ENCODE measurements at places on chromosomes 11 and 22.

DNA sequence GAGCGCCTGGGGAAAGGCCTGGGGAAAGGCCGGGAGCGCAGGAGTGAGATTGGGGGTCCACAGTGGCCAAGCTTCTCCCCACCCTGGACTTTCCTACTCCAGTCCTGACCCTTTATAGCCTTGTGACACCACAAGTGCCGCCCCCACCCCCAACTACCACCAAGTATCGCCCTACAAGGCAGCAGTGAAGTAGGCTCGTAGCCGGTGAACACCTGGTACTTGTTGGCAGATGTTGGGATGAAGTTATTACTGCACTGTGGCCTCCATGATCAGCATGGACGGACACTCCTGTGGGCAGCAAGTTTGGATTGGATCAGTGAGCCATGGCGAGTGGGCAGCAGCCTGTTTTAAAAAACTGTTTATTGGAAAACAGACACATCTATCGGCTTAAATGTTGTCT, 45.0 kb downstream of the EIF3F start:
- no peak for DNase-seq

DNA sequence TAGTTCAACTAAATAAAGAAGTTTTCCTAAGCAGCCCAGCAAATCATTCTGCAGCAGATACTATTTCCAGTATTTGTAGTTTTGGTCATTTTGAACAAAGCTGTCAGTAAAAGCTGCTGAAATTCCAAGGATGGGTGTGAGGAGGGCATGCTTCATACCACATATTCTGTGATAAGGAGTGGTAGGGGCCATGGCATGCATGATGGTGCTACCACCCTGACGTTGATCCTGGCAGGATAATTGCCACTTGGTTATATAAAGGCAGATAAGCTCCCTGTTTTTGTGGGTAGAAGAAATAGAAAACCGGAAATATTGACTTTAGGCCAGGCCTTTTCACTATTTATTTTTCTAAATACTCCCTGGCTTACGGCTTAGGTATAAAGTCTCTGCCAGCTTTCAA, 33.1 kb upstream of the L3MBTL2 start:
- DNase-seq: no peak

GRCh38 chr11:114280696-114281095, 15.5 kb upstream of the NNMT start:
- no peak for DNase-seq

DNA sequence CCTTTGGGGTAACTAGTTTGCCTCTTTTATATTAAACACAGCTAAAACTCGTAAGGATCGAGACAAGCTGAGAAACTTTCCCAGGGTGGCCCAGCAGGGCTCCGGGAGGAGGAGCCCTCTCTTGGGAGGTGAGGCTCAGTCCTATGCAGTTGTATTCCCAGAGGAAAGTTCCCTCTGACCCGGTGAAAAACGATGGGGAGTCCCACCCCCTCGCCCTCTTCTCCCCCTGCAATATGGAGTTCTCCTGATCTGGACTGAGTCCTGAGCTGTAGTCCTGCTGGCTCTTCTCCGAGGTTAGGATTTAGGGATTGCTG, 1.3 kb downstream of the NTM start:
- no peak for DNase-seq

DNA sequence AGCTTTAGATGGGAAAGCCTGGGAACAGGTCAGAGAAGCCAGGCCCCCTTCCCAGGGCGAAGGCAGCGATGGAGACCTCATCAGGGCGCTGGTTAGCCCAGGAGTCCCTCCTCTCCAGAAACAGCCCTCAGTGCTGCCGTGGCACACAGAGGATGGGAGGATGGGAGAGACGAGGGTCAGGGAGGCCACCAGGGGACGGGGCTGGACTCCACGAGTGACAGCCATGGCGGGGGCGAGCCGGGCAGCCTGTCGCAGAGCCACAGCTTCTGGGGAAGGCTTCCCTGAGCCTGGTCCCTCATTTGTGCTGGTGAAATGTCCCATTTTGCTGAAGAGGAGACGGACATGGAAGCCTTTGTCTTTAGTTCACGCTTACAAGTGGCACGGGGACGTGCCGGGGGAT, 1390.5 kb downstream of the TBC1D22A start:
- DNase-seq: no peak

- no peak for DNase-seq
These were observed 20.7 kb upstream of the NCF4 start for GRCh38 chr22:36840106-36840505.

DNA sequence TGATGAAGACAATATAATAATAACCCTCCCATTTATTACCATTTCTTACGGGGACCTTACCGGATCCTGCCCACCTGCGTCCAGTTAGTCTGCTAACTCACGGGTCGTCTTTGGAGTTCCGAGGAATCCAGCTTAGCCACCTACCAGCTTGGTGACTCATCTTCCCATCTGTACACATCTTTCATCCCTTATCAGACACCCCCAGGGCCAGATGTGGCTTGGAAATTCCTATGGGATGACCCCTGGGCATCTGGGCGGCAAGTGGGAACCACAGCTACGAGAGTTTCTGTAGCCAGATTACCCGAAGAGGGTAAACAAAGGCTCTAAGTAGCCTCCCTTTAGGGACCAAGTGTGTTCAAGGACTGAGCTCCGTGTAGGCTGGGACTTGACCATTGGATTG, 12.8 kb upstream of the PRR5 start:
- DNase-seq: no peak

DNA sequence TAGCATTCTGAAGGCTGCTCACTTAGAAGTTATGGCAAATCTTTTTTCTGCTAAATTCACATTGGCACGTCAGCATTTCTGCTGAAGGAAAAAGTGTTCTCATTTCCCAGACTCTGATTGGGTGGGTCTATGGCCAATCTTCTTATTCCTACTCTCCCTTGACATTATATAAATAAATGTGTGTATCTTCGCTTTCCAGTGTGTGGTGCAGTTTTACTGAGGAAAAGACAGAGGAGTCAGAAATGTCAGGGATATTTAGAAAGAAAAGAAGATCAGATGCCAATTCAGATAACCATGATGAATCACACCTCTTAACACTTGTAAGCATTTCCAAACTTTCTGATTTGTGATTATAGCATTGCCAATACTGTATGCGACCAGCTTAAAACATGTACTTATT, 3.2 kb upstream of the BDNF start:
- DNase-seq: no peak

GRCh38 chr11:80815752-80816453, 1375.1 kb upstream of the TENM4 start:
- DNase-seq: no peak

DNA sequence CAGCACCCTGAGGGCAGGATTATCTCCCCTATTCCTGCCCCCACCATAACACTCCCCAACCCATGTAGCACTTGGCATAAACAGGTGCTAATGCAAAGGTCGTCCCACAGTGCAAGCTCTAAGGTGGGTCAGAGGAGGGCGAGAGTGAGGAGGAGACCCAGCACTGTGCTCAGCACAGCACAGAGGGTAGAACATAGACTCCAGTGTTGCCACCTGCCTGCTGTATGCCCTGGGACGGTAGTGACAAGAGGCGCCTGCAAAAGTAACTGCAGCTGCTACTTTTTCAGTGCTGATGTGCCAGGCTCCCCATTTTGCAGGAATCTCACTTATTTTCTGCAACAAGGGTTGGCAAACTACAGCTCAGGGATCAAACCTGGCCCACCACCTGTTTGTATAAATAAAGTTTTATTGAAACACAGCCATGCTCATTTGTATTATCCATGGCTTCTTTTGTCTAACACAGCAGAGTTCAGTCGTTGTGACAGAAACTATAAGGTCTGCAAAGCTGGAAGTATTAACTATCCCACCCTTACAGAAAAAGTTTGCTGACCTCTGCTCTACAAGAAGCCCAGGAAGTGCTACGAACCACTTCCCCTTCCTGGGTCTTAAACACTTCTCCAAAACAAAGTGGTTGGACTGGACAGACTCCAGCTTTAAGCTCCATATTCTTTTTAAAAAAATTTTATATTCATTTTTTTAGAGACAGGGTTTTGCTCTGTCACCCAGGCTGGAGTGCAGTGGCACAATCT, 16.9 kb upstream of the CDC42BPG start:
- DNase-seq: no peak

- no peak for DNase-seq
These were observed 1.7 kb upstream of the OR52E5 start for GRCh38 chr11:5891216-5891800.

DNA sequence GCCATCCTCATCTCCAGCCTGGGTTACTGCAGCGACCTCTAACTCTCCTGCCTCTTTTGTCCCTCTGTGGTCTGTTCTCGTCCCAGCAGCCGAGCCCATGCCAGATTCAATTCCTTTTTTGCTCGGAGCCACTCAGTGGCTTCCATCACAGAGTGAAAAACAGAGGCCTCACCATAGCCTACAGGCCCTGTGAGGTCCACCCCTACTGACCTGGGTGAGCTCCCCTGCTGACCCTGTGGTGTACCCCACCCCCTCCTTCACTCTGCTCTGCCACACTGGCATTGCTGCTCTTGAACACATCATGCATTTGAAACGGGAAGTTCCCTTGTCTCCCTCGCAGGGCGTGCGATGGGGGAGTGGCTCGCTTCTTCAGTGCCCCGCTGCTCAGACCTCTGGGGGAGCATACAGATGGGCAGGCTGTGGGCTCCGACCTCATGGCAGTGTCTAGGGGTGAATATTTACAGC, 2.1 kb downstream of the AIP start:
- no peak for DNase-seq

- DNase-seq: no peak
These were observed 39.4 kb upstream of the CEP295 start for GRCh38 chr11:93622043-93622442.

GRCh38 chr22:47943729-47944700, 1181.6 kb downstream of the TBC1D22A start:
- DNase-seq: no peak

DNA sequence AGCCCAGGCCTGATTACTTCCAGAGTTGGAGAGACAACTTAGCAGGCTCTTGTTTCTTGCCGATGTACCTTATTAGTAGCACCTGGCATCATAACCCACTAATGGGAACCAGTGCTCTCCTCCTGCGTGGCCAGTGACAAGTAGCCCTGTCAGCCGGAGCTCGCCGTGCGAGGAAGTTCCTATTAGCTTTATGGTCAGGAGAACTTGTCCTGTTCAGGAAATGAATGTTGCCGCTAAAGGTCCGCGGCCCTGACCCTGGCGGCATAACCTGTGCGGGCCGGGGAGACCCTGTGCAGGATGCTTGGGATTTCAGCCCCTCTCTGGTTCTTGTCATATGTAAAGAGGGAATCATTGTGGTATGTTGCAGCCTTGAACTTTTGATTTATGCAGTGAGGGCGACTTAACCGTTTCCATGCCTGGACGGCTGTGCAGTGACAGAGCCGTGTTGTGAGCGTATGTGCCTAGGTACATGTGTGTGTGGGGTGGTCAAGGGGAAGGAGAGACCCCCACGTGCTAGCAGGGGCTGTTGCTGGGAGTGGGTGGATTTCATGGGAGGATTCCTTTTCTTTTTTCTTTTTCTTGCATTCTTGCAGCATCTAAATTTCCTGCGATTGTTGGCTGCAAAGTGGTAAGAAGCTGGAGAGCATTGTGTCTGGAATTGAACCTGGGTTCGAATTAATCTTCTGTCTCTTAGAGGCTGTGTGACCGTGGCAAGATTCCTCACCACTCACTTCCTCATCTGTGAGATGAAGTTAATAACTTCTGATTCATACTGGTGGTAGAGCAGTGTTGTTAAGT, 15.2 kb downstream of the ZBTB16 start:
- DNase-seq: no peak

DNA sequence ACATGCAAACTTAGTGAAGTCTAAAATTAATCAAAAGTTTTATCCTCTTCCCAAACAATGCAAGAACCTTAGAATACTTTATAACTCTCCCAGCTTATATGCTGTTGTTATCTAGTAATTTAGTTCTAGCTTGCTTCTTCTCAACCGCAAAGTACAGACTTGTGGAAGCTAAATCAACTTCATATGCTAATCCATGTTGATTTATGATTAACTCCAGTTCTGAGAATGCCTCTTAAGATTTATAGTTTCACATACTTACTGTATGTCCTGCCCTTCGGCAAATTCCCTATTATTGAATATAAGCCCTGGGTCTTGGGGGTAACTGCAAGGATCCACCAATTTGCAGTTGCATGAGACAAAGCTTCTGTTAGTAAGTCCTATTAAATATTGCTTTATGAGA, 17.6 kb upstream of the SLC35F2 start:
- DNase-seq: no peak

- DNase-seq: no peak
These were observed 8.0 kb upstream of the MMP10 start for GRCh38 chr11:102788334-102788995.

DNA sequence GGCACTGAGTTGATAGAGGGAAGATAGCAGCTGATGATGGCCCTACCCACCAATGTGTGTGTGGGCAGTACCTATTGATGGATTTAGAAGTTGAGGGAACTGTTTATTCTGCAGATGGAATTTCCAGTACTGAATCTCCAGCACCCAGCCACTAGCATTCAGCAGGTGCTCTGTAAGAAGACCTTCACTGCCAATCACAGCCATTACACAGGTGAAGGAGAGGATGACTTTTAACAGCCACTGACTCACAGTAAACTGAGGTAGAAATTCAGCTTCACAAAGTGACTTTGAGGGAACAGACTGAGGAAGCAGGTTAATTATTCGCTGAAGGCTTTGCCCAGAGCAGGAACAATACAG, 107.8 kb downstream of the GGTLC2 start:
- no peak for DNase-seq

DNA sequence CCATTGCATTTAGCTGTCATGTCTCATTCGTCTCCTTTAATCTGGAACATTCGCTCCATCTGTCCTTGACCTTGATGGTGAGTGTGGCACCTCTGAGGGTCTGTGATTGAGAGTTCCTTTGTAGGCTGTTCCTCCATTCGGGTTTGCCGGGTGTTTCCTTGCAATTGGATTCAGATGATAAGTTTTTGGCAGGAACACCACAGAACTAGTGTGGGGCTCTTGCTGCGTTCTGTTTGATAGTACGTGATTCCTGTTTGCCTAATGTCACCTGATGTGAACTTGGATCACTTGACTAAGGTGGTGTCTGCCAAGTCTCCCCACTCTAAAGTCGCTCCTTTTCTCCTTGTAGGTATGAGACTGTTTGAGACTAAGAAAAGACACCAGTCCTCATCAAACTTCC, 109.7 kb upstream of the TMEM45B start:
- DNase-seq: no peak

Measured in stimulated activated CD8-positive, alpha-beta memory T cell treated with anti-CD3 and anti-CD28 coated beads, Interleukin-7, amount 100 ng/mL, for 24 hours (primary cell).